Activated T-helper 1 cell treated with anti-CD3 and anti-CD28 coated beads, Interleukin-2, amount 50 U/mL, for 16 hours (primary cell): ENCODE measurements at places on chromosomes 7 and 10.

- DNase-seq: no peak
Observed at GRCh38 chr7:78769481-78770101, 683.9 kb downstream of the MAGI2 start.

- DNase-seq: no peak
Observed at GRCh38 chr10:126849646-126850045, 55.6 kb upstream of the DOCK1 start.

DNA sequence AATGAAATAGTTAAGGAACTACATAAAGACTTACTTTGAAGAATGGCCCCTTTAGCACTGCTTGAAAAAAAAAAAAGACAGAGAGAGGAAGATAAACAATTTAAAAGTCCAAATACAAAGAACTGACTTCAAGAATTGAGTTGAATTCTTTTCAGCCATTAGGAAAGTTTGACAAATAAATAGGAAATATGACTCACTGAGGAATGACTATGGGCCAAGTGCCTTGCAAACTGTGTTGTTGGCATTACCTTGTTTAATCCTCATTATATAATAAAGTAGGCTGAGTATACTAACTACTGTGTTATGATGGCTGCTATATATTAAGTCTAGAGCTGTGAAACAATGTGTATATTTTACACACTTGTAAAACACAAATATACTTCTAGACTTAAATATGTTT is 151.1 kb downstream of the ELMO1 start:
- no peak for DNase-seq

- no peak for DNase-seq
Observed at GRCh38 chr10:103877861-103878260, 22.5 kb upstream of the SH3PXD2A start.

- DNase-seq: no peak
Observed at GRCh38 chr10:30752481-30752881, 122.9 kb upstream of the LYZL2 start.

- no peak for DNase-seq
Observed at GRCh38 chr10:59793919-59794318, 40.7 kb upstream of the MRLN start.
